Right lobe of liver (tissue), 6 donors: ENCODE measurements at places on chromosomes 3 and 15. TPM values are rescaled to one million over a fixed set of nuclear protein-coding genes. Genes with fewer than 3 reads are reported as not detected.

The KIF15 gene
- total RNA-seq = 0.25 TPM

- H3K4me1 ChIP-seq = peaks cover 2% of the 10 kb centered on the region
- no peaks in the 10 kb centered on the region for H3K27me3 ChIP-seq
- DNase-seq = no peak
- no peak overlapping the region for H3K4me3 ChIP-seq
These were observed 37.6 kb downstream of the HHLA2 start for GRCh38 chr3:108333961-108334360.

The PPIP5K1 gene
- total RNA-seq = 15.6 TPM

The GABRB3 gene
- 0.49 TPM for total RNA-seq

GRCh38 chr3:184380185-184380626, 352 bp downstream of the CHRD start:
- H3K36me3 ChIP-seq = no peaks in the 10 kb centered on the region
- no peak overlapping the region for H3K27ac ChIP-seq
- peak; percentile 87 for DNase-seq

The RUBCN gene
- total RNA-seq = 7.9 TPM

The HAPLN3 gene
- 0.49 TPM for total RNA-seq

The TMED3 gene
- total RNA-seq = 15.2 TPM

- H3K4me1 ChIP-seq = no peaks in the 10 kb centered on the region
- H3K4me3 ChIP-seq = no peak overlapping the region
- no peak for DNase-seq
- H3K36me3 ChIP-seq = no peaks in the 10 kb centered on the region
- no peaks in the 10 kb centered on the region for H3K27me3 ChIP-seq
These were observed 82.9 kb downstream of the HES1 start for GRCh38 chr3:194218646-194219453.

DNA sequence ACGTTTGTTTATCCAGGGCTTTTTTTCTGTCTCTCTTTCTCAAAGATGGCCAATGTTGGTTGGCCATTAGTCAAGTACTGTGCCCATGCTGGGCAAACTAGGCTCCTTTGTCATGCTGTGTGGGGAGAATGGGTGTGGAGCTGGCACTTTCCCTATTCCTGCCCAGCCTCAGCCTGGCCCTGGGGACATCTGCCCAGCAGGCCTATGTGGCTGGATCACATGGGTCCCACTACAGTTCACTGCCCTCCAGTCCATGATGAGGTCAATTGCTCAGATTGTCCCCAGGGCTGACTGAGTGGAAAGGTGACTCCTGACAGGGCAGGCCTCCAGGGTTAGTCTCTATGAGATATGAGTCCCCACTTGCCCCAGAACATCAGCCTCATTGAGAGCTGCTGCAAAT, 54.4 kb upstream of the HERC1 start:
- no peaks in the 10 kb centered on the region for H3K27me3 ChIP-seq
- peak overlapping the region; percentile 65 for H3K27ac ChIP-seq
- no peaks in the 10 kb centered on the region for H3K36me3 ChIP-seq
- peaks cover 32% of the 10 kb centered on the region for H3K4me1 ChIP-seq

- DNase-seq = no peak
- H3K27ac ChIP-seq = no peak overlapping the region
- no peaks in the 10 kb centered on the region for H3K4me1 ChIP-seq
- H3K4me3 ChIP-seq = no peak overlapping the region
- H3K36me3 ChIP-seq = no peaks in the 10 kb centered on the region
- no peaks in the 10 kb centered on the region for H3K27me3 ChIP-seq
These were observed 16.9 kb upstream of the PRKCI start for GRCh38 chr3:170205302-170205701.

GRCh38 chr3:72101494-72101893, 316.5 kb upstream of the PROK2 start:
- no peaks in the 10 kb centered on the region for H3K36me3 ChIP-seq
- DNase-seq = no peak
- no peaks in the 10 kb centered on the region for H3K27me3 ChIP-seq
- H3K4me1 ChIP-seq = peaks cover 6% of the 10 kb centered on the region
- H3K27ac ChIP-seq = no peak overlapping the region
